ENCODE measurements at places on chromosomes 2 and 18.
A peak's percentile ranks its signal among the peaks of the same experiment; 100 is the strongest.

DNA sequence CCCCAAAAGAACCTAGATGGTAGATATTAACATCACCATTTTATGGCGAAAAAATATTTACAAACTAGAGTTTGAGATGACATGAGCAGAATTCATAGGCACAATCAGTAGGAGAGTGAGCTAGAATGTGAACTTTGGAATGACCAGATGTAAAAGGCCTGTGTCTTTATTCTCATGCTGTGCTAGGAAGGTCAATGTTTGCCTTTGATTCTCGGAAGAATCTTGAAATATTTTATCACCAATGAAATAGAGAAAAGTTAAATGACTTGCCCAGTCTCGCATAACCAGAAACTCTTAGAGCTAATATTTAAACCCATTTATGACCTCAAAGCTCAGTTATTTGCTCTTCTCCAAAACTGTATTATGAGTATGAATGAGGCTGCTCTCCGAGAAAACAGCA, 9.2 kb upstream of the REG3G start:
- DNase-seq, result no peak

- DNase-seq, result no peak
Observed at GRCh38 chr18:56721031-56721430, 69.9 kb downstream of the WDR7 start.

- DNase-seq, result no peak
Observed at GRCh38 chr18:42155024-42155423, 200.0 kb downstream of the PIK3C3 start.

DNA sequence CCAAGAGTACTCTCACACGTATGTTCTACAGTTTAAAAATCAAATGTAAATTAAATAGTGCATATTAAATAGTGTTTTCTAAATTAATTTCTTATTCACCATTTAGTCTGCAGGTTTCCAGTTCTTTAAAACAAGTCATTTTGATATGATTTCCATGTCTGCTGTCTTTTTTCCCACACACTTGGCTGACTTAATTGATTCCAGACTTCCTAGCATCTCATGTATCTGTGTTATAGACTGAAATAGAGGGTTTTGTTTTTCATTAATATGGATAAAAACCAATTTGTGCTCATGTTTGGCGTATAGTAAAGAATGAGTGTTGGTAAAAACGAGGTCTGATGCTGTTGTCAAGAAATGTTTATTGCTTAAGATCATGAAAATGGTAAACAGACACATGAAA, 104.3 kb downstream of the SRBD1 start:
- DNase-seq, result no peak

DNA sequence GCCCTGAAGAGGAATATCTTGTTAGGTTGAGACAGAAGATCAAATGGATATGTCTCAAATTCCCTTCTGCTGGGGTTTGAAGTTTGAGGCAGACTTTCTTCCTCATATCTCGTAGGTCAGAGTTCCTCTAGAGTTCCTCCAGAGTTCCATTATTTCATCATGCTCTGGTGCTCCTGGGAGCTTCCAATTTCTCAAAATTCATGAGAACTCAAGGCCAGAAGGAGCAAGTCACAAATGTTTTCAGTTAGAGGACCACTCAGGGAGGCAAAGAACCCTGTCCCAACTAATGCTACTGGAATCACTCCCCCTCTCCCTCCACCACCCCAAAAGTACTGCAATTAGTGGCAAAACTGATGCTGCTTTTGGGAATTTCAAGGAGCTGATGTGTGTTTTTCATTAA, 115.7 kb upstream of the RBMS1 start:
- no peak for DNase-seq

DNA sequence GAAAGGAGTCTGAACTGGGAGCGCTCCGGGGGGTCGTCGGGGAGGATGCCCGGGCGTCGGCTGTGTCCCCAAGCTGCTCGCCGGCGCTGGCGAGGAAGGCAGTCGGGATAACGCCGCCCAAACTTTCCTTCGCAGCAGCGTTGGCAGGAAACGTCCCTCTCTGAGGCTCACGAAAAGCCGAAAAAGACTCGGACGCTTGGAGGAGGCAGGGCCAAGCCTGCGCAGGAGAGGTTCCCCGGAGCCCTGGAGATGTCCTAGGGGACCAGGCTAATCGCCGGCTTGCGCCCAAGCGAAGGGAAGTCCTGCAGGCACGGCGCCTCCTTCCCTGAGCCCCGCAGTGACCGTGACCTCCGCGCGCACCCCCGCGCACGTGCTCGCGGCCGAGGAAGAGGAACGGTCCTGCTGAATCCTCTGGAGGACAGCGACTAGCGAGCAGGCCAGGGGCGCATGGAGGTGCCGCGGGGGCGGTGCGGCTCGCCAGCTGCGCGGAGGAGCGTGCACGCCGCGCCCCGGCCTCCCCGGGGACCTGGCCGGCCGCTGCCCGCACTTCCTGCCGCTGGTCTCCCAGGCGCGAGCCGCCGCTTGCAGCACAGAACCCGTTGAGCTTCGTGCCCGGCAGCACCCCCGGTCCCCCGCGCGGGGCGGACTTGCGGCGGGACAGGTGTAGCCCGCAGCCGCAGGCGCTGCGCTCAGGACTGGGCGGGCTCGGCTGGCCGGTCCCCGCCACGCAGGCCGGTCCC, at the start of gene SH3RF3:
Gene SH3RF3, plus strand, starts transcription at position 590 of the 740 bp plus-strand sequence.
- peak; percentile 61 for DNase-seq

Measured in kidney (tissue), 22 donors.